ENCODE measurements at places on chromosomes 3 and 15.

- DNase-seq, result no peak
These were observed 35.9 kb downstream of the HERC2 start for GRCh38 chr15:28286031-28286430.

- no peak for DNase-seq
These were observed 22.6 kb upstream of the KLF13 start for GRCh38 chr15:31303726-31304648.

DNA sequence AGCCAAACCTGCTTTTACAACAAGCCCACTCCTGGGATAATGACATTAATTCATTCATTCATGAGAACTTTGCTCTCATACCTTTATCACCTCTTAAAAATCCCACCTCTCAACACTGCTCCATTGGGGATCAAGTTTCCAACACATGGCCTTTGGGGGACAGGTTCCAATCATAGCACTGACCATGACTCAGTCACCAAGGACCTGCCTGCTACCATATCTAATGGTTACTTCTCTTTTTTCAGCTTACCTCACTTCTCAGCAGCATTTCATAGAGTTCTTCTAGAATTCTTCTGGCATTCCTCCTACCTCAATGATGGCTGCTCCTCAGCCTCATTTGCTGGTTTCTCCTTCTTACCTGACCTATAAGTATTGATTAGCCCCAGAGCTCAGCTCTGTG, 36.9 kb upstream of the RYK start:
- no peak for DNase-seq

DNA sequence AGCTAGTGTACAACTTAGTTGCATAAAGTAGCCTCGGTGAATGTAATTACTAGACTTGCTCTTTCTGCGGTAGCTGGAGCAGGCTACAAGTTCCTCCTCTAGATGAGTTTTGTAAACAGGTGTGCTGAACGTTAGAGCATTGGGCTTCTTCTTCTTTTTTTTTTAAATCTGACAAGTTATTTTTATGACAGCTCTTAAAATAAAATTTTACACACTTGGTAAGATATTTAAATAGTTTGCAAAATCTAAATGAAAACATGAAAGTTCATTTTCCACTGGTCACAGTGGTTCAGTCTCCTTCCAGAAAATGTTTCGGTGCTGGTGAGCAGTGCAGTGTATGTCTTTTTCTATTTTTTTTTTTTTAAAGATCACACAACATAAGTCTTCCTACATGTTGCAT, 3.0 kb downstream of the CCR9 start:
- DNase-seq, result no peak

- no peak for DNase-seq
These were observed 30.7 kb downstream of the XXYLT1 start for GRCh38 chr3:195240171-195240701.

DNA sequence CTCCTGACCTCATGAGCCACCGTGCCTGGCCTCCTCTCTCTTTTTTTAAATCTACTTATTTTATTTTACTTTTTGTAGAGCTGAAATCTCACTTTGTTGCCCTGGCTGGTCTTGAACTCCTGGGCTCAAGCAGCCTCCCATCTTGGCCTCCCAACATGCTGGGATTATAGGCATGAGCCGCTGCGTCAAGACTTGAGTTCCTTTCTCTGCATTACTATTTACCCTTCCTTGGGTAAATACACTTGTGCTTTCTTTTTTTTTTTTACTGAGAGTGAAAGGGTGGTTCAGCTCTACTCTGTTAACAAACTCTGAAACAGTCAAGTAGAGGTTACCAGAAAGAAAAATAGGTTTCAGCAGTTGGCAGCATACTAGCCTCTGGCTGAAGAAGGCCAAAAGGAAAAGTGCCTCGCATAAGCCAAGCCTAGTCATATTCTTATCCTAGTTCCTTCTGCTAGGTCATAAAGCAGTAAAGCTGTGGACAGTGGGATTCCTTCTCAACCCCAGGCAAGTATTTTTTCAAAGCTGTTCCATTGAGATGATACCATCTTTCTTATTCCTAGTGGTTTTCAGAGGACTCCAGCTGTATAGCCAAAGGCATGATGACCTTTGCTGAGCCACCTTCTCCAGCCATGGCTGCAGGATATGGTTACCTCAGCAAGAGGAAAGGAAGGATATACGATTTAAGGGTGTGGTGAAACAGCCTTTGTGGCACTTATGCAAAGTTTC, 135.1 kb downstream of the RBPMS2 start:
- DNase-seq, result no peak

GRCh38 chr3:163707659-163708058, 1370.6 kb downstream of the SI start:
- no peak for DNase-seq

DNA sequence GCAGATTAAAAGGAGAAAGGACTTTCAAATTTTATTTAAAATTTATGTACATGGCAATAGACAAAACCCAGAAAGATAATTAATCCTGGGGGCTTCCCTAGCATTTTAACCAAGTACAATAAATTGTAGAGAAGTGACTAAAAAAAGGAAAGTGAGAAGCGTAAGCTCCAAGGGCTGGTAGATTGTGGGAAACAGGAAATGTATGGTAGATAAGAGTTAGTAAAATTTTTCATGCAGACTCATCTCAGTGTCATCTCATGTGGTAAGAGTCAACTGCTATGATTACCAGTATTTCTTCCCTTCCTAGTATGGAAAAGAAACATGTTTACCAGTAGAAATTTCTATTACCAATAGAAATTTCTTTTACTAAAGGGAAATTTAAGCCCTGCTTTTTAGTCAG, 464.3 kb upstream of the AGTR1 start:
- DNase-seq, result no peak

- DNase-seq, result no peak
These were observed 8.9 kb upstream of the CSPG4 start for GRCh38 chr15:75721480-75721922.

DNA sequence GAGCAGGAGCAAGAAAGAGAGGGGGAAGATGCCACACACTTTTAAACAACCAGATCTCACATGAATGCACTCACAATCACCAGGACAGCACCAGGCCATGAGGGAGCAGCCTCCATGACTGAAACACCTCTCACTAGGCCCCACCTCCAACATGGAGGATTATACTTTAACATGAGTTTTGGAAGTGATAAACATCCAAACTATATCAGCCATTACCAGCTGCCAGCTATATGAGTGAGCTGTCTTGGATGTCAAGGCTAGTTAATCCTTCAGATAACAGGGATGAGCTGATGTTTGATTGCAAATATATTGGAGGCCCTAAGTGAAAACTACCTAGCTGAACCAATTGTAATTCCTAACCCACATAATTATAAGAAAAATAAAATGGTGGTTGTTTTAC, 108.4 kb upstream of the DCBLD2 start:
- DNase-seq, result no peak

GRCh38 chr3:51502562-51502910, 2.7 kb upstream of the DCAF1 start:
- no peak for DNase-seq

DNA sequence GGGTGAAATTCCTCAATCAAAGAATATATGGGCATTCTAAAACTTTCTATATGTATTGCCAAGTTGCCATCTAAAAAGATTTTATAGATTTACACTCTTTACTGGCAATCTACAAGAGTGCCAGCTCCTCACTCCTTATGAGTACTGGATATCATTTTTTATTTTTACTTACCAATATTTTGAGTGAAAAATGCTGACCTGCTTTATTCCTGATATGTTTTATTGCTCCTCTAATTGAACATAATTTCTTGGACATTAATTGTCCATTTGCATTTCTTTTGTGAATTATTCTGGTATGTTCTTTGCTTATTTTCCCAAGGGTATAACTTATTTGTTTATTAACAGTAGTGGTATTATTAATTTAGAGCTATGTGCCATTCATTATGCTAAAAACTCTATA, 96.8 kb downstream of the ECT2 start:
- no peak for DNase-seq

GRCh38 chr3:133488785-133489367, 84.6 kb upstream of the CDV3 start:
- no peak for DNase-seq

- no peak for DNase-seq
These were observed 96.2 kb downstream of the DUT start for GRCh38 chr15:48427479-48427878.

GRCh38 chr3:101235048-101235447, 85.3 kb downstream of the IMPG2 start:
- no peak for DNase-seq

DNA sequence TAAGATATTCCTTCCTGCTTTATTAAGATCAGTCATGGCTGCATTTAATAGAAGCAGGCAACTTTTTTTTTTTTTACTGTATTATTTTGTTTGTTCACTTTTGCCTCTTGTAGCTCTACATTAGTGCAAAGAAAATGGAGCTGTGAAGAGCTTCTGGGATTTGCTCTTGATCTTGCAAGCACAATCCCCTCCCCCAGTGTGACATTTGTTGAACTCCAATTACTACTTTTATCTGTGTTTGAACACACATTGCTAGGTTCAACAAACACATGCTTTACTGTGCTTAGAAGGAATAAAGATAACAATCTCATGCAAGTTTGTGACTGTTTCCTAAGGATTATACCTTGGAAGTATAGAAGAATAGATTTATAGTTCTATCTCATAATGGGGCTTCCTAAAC, 648.8 kb downstream of the NLGN1 start:
- DNase-seq, result no peak

DNA sequence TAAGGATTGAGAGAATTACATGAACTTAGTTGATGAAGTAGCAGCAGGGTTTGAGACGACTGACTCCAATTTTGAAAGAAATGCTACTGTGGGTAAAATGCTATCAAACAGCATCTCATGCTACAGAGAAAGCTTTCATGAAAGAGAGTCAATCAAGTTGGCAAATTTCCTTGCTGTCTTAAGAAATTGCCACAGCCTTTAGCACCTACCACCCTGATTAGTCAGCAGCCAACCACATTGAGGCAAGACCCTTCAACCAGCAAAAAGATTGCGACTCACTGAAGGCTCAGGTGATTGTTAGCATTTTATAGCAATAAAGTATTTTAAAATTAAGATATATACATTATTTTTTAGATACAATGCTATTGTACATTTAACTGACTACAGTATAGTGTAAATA, 80.9 kb downstream of the RAP2B start:
- no peak for DNase-seq

DNA sequence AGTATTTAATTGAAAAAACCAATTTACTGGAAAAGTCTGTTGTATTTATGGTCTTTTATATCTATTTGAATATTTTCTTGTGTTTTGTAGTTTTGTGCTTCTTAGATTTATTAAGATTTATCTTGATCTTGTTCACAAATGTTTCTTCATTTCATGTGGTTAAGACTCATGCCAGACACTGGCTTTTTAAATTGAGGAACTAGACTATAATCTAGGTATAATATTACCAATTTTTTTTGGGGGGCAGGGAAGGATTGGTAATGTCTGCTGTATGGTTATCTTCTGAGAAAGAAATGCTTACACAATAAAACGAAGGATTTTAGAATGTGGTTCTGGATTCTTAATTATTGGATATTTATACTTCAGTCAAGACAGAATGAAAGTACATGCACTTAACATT, 24.9 kb downstream of the AP4E1 start:
- DNase-seq, result no peak

DNA sequence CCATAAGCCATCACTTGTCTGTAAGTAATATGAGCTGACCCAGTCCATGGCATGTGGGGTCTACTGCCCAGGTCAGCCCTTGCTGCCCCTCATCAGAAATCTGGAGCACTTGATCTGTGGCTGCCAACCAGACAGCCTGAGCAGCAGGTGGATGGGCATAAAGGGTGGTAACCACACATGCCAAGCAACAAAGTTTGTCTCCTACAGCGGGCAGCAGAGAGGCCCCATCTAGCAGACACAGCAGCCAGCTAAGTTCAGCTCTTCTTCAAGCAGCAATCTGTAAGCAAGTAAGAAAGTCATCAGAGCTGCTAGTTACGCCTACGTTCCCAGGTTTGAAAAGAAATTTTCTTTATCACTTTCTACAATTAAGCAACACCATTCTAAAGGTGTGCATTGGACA, 27.9 kb downstream of the CHCHD4 start:
- no peak for DNase-seq

DNA sequence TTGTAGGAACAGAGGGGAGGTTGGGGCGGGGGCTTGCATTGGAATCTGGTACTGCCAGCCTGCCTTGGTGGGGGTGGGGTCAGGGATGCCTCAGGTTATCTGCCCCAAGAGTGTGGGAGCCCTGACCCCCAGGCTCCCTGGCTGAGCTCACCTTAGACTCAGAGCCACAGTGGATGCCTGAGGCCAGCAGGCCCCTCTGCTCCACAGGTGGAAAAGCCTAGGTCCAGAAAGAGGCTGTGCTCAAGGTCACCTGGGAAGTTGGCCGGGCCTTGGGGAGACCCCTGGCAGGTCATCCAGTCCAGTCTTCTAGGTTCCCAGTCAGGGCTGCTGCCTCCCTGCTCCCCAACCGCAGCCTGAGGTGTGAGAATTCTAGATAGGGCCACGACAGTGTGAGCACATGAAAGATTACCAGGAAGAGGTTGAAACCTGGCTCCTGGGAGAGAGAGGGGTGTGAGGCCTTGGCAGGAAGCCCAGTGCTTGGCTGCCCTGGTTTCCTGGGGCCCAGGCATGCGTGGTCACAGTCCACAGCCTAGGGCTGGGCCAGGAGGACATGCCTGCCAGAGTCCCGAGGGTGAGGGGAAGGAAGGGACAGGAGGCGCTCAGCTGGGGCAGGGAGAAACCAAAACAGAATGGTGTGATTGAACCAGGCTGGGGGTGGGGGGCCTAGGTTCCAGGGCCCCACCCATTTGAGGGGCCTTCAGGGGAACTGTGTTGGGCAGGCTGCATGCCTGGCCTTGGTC, 4.9 kb downstream of the HDAC11 start:
- DNase-seq, result peak; percentile 65

GRCh38 chr3:12986521-12986920, 86.7 kb downstream of the IQSEC1 start:
- no peak for DNase-seq

- no peak for DNase-seq
These were observed 3.5 kb downstream of the BTBD1 start for GRCh38 chr15:83063551-83063950.

- DNase-seq, result no peak
These were observed 16.1 kb upstream of the RARRES1 start for GRCh38 chr3:158748237-158748828.

- no peak for DNase-seq
These were observed 175.1 kb upstream of the PLSCR5 start for GRCh38 chr3:146780251-146780650.

- no peak for DNase-seq
These were observed 468.8 kb downstream of the CNTN4 start for GRCh38 chr3:2567451-2567850.

- peak; percentile 38 for DNase-seq
These were observed 269.0 kb upstream of the ADAMTS9 start for GRCh38 chr3:64956711-64957325.
